ENCODE measurements at places on chromosomes 3 and 15.

- no peak for DNase-seq
These were observed 152.4 kb downstream of the APBA2 start for GRCh38 chr15:29037997-29038705.

DNA sequence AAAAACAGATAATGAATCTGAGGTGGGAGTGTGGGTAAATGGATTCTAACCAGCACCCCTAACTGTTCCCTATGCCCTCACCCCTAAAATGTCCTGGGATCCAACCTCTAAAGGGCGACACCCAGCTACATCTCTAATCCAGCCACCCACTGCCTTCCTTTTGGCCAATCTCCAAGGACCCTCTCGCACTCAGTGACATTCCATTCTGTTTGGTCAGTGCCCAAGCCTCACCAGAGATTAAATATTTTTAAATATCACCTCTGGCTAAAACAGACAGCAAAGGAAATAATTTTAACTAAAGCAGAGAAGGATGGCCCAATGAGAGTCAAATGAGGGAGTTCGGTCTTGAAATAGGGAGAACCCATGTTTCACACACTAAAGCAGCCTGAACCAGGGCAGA lies 19.9 kb upstream of the SCN10A start:
- no peak for DNase-seq

DNA sequence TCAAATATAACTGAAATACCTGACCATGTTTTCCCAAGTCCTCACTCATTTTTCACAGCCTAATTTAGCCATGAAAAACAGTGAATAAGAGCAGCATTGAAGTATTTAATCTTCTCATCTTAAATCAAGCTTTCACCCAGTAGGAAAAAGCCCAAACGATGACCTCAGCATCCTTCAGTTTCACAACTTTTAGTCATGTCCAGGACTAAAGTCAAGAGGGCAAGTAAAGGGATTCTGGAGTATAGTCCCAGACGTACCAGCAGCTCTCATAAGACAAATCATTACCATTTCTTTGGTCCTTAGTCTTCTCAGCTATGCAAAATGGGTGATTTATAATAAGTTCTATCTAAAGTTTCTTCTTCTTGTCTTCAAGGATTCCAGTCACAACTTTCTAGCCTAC lies 237.3 kb downstream of the IL5RA start:
- no peak for DNase-seq

DNA sequence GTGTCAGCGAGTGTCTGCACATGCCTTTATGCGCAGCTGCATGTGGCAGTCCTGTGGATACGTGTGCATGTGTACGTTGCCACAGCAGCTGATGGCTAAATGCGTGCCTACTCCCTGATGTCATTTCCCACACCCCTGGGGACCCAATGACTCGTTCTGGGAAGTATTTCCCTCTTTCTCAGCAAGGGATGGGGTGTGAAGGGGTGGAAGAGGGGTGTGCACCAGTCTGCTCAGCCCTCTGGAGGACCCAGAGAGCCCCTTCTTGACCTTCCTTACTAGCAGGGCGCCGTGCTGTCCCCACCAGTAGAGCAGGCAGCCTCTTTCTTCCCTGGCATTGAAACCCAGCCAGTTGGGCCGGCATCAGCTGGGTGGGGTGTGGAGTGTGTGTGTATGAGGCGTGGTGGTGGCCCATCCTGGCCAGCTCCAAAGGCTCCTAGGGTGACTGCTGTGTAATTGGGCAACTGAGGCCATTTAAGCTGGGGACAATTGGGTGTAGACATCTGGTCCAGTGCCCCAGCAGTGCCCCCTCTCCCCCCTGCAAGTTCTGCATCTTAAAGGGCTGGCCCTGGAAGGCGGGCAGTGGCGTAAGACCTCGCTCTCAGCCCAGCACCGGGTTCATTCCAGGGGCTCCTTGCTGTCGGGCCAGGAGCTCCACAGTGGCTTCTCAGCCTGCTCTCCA lies 19.2 kb downstream of the SNX33 start:
- DNase-seq = peak; percentile 64

GRCh38 chr3:43034200-43034599 lies 55.1 kb downstream of the GASK1A start:
- no peak for DNase-seq

DNA sequence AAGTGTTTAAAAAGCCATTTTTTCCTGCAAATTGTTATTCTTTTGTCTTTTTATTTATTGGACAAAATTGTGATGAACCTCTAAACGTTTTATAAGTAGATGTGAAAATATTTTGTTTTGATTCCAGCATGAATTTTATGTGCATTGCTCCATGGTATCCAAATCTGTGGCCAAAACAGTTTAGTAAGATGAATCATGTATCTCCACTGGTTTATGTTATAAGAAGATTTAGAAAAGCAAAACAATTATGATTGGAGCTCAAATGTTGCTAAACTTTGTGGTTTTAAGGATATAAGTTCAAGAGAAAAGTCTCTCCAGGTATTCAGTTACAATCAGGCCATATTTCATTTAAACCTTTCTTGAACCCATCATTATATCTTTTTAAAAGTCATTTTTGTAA lies 80.9 kb downstream of the NECTIN3 start:
- DNase-seq = no peak

DNA sequence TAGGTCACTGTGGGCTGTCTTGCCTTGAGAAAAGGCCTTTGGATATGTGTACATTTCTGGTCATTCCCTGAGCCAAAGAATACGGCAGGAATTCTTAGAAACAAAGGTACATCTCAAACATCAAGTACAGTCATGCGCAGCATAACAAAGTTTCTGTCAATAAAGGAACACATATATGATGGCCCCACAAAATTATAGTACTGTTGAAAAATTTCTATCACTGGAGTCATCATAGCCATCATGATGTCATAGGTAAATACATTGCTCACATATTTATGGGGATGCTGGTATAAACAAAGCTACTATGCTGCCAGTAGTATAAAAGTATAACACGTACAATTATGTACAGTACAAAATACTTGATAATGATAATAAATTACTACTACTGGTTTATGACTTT lies 38.9 kb upstream of the NECTIN3 start:
- no peak for DNase-seq

GRCh38 chr3:116981089-116981488 lies 271.5 kb downstream of the TUSC7 start:
- DNase-seq = no peak

DNA sequence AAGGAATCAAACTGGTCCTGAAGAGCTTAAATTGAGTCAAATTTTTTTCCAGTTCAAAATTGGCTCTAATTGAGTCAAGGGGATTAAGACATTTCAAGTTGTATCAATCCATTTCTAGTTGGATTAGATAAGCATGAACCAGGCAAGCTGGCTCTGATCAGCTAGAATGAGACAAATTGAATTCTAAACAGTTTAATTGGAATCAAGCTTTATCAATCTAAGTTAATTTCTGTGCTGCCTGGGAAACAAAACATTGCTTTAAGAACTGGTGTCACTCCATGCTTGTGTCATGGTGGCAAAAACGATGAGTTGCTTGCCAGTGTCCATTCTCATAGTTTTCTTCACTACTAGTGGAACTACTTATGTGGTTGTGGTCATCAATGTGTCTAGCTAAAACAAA lies 116.8 kb downstream of the TGFBR2 start:
- no peak for DNase-seq

- DNase-seq = no peak
These were observed 566.4 kb upstream of the SGO1 start for GRCh38 chr3:20752416-20752815.

- no peak for DNase-seq
These were observed 14.0 kb upstream of the CHD2 start for GRCh38 chr15:92886042-92886537.

DNA sequence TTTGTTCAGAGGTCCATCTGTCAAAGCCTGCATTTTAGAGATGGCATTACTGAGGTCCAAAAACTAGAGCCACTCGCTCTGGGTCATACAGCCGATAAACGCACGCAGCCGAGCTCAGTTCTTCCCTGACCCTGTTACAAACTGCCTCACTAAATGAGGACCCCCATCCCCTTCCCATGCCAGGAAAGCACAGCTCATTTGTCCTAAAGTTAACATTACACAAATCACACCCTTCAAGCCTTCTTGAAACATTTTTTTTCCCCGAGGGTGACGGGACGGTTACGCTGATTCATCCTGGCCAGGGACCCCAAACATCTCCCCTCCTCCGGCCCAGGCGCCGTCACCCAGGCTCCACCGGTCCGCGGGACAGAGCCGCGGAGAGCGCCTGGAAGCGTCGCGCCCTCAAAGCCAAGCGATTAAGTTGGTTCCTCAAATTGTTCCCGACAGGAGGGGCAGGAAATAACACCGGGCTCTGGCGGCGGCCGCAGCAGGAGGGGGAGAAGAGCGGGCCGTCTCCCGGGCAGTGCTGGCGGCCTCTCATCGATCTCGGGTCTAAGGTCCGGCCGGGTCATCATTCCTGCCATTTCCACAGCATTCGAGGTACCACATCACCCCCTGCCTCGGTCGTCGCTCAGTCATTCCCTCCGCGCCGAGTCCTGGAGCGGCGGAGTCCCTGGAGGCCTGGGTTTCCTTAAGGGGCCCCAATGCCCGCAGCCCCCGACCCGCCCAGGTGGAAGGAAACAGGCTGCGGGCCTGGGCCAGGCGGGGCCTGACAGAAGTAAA lies 619 bp upstream of the CMTM8 start:
- DNase-seq = peak; percentile 55

DNA sequence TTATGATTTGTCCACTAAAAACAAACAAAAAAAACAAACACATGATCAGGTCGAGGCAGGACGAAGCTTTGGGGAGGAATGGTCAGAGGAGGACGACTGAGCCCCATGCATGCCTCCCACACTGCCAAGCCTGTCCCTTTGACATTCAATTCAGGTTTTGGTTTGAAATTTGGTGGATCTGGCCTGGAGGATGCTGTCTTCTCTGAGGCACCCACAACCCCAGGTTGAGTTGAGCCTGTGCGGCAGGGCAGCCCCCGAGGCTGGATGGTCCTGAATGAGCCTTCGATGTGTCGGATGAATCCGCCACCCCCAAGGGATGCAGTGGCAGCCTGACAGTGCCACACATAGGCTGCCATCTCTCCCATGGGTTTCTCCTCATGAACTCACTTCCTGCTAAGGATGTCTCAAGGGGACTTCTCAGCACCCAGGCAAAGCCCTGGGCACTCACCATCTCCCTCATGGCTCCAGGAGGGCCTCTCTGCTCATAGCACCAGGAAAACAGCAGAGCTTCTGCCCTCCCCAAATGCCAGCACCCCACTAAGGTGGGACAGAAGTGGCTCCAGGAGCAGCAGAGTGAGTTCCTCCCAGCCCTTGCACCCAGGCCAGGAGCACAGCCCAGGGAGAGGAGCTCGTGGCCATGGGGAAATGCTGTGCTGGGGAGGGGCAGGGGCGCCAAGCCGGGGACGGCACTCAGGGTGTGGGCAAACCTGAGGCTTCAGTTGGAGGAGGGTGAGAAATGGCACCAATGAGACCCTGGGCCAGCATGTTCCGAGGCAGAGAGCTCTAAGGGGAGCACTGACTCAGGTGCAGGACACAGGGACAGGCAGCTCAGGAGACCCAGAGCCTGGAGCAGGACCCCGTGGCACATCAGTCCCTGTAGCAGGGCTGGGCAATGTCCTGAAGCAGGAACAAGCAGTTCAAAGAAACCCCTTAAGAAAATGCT lies 18.5 kb downstream of the PRR23E start:
- DNase-seq = no peak

DNA sequence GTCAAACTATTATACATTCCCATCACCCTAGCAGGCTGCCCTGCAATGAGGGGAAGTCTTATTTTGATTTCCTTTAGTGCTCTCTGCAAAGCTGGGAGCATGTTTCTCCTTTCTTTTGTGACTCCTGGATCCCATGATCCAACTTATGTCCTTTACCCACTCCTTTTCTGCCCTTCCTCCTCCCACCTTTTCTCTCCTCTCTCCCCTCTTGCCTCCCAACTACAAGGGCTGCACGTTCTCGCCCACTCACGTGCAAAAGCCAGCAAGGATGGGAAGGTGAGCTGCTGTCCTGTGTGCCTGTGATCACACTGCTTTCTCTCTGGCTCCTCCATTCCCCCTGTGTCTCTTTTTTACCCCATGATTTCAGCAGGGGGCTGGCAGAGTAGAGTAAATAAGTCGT lies 6.1 kb downstream of the VIPR1 start:
- DNase-seq = no peak

- no peak for DNase-seq
These were observed 984 bp upstream of the SMARCC1 start for GRCh38 chr3:47782446-47783308.

GRCh38 chr15:96960711-96961480 lies 630.4 kb downstream of the NR2F2 start:
- DNase-seq = no peak

DNA sequence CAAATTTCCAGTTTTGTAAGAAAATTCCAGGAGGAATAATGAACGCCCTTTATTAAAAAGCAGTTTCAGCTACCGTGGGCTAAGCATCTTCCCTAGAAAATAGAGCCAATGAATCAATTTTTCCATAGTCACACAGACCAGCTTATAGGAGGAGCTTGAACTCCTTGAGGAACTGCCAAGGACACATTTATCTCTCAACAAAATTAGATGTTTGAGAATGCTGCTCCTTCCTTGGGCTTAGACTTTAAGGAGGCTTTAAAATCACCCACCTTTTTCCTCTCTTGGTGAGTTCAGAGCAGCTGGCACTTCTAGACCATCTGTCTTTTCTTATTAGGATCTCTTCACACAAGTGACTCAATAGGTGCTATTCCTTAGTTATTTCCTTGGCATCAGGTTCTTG lies 588.0 kb downstream of the SQOR start:
- DNase-seq = no peak

DNA sequence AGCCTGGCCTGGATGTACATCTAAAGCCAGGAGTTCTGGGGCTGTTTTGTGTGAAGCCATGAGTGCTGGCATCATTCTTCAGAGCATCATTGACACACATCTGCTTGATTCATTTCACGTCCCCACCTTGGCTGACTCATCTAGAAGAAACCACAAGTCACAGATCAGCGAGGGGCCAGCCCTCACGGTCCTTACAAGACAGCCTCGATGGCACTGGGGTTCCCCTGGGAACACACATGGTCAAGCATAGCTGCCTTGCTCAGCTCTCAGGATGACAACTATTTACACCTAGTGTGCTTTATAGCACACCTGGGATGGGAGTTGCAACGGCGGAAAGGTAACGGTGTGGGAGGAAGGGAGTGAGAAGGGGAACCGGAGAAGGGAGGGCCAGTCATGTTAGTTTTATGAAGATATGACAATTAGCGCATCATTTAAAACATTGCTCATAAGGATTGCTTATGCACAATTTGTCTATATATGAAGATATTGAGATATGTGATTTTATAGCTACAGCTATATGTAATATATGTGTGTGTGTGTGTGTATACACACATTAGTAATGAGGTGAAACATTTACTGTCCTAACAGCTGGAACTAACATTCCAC lies 227.1 kb downstream of the RPLP1 start:
- no peak for DNase-seq

- DNase-seq = no peak
These were observed 1.9 kb downstream of the ARPP19 start for GRCh38 chr15:52566889-52567288.

Measured in left ventricle myocardium inferior (tissue), 1 donor.